ENCODE measurements at places on chromosomes 2 and 18.

- DNase-seq: no peak
These were observed 25.3 kb downstream of the PREPL start for GRCh38 chr2:44335806-44336538.

- DNase-seq: no peak
These were observed 265.1 kb upstream of the OSR1 start for GRCh38 chr2:19623488-19623887.

DNA sequence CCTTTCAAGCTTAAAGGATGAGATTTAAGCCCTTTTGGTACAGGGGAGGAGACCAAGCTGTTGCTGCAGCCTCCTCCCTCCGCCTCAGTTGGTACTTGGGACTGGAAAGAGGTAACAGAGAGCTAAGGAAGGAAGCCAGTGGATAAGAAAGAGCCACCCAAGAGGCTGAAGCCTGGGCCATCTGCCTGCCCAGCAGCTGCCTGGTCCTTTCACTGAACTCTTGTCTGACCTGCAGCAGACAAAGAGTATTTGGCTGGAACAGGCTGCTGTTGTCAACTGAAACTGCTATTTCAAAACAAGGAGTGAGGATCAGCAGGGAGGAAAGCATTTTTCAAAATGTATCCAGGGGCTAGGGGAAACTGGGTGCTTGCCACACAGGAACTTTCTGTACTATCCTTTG is 30.3 kb downstream of the TNS1 start:
- no peak for DNase-seq

- DNase-seq: no peak
These were observed 143.1 kb upstream of the AQP4 start for GRCh38 chr18:27008575-27008974.

DNA sequence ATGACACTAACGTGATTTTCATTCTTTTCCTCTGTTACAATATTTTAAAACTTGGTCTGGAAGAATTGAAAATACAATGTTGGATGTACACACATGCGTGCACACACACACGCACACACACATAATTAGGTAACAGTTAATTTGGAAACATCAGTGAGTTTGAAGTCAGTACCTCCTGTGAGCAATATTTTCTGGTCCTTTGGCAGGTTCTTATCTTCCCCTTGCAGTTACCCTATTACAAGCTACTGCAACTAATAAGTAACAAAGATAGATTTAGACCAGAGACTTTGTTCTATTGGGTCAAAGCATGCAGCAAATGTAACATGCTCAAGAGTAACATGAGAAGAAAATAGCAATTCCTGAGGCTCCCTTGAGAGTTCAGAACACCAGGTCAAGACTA is 73.3 kb downstream of the ZNF385B start:
- DNase-seq: no peak

- DNase-seq: no peak
These were observed 6.5 kb upstream of the TMEM182 start for GRCh38 chr2:102755284-102755683.

GRCh38 chr2:129738799-129739198 is 240.7 kb upstream of the RAB6C start:
- DNase-seq: no peak

DNA sequence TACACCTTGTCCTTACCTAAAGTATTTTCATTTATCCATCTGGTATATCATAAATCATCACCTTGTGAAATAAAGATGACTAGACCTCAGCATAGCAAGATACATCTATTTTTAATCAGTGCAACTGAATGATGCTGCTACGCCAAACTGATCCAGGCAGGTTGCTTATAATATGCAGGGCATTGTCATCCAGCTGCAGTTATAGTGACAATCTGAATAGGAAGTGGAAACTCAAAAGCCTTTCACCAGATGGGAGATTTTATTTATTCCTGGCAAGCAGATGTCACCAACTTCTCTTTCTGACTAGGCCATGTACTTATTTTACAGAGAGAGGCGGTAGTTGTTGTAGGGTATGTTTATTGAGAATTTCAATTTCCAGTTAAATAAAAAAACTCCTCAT is 747.3 kb downstream of the ADCYAP1 start:
- no peak for DNase-seq
